ENCODE measurements at places on chromosomes 5 and 9.

DNA sequence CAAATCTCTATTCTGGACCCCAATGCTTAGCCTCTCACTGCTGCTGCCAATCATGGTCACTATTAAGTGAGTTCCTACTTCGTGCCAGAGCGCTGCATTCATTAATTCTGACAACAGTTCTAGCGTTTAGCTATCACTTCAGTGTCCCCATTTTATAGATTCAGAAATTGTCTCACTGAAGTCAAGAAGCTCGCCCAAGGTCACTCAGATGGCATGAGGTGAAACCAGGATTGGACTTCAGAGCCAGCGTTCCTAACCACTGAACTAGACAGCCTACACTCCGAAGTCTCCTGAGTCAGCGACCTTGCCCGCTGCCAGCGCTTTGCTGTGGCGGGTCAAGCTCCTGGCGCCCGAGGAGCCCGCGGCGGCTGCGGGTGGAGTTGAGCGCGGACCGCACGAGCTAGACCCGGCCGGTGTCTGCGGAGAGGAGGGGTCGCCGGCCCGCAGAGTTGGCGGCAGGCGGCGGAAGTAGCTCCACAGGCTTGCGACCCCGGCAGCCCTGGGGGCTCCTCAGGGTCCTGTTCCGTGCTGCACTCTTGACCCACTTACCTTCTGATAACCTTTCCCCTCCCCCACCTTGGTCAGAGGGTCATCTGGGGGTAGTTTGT lies 2.1 kb upstream of the GABRB2 start:
- no peak for DNase-seq

DNA sequence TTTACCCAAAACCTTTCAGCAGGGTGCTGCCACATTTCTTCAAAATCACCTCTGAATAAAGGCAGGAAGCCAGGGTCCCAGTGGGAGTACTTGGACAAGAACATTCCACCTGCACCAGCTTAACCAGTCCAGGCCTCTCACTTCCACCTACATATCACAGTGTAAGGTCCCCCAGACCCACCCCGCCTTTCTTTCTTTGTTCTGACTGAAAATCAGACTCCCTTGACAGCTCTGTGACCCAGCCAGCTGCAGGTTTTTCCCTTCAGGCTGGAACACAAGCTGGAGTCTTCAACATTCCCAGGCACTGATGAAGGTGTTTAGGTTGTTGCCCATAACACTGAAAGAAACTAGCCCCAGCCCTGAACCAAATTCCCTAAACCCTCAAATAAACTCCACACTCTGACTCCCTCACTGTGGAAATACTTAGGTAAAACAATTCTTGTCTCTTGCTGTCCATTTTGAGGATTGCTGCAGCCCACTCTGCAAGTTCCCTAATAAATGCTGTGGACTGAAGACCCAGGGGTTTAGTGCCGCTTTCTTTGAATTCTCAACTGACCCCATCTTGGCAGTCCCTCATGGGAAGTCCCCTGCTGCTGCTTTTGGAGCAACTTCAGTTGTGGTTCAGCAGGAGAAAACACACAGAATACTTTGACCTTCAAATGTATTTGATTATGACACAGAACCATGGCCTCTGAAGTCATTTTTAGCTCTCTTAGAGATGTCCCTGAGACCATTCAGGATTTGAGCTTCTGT lies 24.8 kb downstream of the P4HA2 start:
- DNase-seq, result no peak

DNA sequence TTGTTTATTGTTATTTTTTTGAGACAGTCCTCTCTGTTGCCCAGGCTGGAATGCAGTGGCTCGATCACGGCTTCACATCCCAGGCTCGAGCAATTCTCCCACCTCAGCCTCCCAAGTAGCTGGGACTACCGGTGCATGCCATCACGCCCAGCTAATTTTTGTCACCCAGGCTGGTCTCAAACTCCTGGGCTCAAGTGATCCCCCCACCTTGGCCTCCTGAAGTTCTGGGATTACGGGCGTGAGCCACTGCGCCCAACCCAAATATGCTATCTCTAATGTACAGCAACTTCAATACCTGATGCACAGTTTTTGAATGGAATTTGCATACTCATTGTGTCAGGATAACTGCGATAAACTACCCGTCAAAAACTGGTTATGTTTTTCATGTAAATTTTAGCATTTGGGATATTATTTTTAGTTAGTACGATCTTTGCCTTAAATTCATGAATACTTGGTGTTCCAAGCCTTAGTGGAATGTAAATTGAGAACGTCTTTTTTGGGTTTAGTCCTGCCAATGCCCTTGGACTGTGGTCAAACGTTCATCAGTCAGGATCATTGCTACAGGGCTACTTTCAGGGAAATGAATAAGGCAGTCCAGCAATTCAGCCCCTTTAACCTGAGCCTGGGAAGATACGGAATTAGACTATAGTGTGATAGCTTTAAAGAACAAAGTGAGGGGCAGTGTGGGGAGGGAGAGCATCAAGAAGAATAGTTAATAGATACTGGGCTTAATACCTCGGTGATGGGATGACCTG lies 4.4 kb downstream of the UGCG start:
- no peak for DNase-seq

DNA sequence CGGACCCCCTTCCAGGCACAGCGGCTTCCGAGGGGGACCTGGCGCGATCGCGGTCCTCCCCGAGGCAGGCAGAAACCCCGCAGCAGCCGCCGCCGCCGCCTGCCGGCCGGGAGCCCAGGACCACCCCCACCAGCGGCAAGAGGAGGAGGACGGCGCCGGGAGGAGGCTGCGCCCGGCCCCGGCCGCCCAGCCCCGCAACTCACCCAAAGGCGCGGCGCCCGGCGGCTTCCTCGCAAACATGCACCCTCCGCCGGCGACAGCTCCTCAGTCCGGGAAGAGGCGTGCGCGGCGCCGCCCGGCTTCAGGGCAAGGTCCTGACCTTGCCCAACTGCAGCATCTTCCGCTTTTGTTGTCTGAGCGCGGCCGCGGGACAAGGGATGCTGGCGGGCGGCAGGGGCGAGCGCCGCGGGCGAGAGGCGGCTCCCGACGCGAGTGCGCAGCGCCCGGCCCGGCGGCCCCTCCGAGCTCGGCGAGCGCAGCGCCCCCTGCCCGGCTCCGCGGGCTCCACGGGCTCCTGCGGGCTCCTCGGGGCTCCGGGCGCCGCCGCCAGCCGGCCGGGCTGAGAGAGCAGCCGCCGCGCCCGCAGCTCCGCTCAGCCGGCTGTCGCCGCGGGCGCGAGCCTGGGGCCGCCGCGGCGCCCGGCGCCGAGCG lies 507 bp downstream of the CTNND2 start:
- DNase-seq, result no peak

- DNase-seq, result no peak
These were observed 74.1 kb downstream of the STX17 start for GRCh38 chr9:99980598-99980997.

DNA sequence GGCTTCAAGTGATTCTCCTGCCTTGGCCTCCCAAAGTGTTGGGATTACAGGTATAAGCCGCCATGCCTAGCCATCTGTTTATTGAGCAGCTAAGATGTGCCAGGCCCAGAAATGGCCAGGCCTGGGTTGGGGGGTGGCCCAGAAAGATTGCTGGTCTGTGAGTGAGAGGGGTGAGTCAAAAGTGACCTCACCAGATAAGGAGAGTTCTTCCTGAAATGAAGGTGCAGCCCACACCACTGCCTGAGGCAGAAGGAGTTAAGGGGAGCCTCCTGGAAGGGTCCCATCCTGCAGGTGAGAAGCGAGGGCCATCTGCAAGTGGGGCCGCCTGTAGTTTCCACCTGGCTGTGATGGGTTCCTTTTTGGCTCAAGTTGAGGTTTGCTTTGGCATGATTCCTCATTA lies 96.9 kb upstream of the KLF4 start:
- DNase-seq, result no peak

DNA sequence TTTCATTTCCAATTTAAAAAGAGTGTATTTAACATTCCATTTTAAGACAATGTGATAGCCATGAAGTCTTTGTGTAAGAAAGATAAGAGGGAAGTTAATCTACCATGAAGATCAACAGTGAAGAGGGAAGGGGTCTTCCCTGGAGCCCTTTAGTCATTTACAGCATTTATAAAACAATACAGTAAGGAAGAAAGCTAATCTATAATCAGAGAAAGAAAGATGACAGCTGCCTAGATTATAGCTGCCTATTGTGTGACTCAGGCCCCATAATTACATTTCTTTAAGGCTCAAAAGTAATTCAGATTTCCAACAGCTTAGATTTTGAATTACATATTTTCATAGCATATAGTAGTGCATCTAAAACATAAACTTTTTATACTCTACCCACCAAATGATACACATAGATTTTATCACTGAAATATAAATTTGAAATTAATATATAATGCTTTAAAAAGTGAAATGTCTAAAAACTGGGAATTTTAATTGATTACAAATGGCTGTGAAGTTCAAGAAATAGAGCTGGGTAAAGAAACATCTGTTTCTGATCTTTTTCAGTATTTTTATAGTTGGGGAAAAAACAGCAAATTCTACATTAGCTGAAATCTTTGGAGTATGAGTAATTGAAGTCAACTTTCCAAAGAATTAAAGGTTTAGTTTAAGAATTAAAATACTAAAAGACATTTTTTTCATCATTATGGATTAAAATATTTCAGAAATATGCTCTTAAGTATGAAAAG lies 89.6 kb downstream of the RIC1 start:
- no peak for DNase-seq

DNA sequence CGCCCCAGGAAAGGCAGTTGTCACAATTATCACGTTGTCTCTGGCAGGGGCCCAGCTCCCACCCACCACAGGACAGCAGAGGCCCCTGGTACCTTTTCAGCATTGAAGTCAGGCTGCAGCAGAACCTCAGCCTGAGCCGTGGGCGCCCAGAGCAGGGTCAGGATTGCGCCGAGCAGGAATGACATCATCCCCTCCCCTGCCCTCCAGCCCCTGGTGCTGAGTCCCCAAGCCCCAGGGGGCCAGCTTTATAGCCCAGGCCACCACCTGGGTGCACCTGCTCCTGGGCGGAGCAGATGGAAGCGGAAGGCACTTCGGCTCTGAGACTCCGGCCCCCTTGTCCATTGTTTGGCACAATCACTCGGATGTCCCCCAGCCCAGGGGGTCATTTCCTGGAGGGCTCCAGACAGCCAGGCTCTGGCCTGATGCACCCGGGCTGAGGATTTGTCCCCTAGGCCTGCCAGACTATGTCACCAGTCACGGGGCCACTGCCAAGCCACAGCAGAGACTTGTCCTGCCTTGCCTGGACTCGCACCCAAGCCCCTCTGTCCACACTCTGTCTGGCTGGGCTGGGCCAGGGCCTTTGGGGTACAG lies at the start of gene LCN15:
Gene LCN15 (minus strand): TSS at position 218 of the 591 bp plus-strand sequence. CDS start 30 bp downstream, at position 188.
- DNase-seq, result no peak

- DNase-seq, result no peak
These were observed 102.2 kb downstream of the MAP1B start for GRCh38 chr5:72209147-72210115.

DNA sequence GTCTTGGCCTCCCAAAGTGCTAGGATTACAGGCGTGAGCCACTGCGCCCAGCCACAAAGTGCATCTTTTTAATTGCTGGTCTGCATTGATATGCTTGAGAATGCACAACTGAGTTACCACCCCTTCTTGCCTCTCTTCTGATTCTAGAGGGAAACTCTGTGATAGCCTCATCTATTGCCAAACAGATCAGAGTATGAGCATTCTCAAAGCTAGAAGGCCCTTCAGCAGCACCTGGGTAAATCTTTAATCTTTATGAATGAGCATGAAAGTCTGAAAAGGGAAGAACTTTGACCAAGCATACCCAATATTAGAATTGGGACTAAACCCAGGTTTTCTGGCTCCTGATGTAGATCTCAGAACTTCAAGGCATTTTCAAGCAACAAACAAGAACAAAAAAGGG lies 298.3 kb upstream of the TNC start:
- no peak for DNase-seq

Data from SW 1271 (cell line).